Cardiac fibroblast (primary cell): ENCODE measurements at places on chromosomes 3 and 15.

DNA sequence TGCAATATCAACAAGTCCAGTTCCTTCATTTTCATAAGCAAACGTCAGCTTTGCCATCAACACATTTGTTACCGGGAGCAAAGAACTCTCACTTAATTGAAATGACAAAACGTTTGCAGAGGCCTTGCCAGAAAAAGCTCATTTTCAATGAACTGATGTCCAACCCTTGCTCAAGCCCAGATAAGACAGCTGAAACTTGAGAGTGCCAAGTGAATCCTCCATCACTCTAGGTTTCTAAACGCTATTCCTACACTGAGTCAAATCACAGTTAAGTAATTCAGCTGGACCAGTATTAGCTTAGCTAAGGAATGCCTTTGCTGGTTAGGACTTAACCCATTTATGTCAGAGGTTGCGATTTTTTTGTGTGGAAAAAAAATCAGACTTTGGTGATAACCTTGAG, 11.5 kb downstream of the CHSY1 start:
- peak; percentile 67 for DNase-seq

GRCh38 chr3:116441652-116442051, 3.6 kb downstream of the LSAMP start:
- DNase-seq, result no peak

DNA sequence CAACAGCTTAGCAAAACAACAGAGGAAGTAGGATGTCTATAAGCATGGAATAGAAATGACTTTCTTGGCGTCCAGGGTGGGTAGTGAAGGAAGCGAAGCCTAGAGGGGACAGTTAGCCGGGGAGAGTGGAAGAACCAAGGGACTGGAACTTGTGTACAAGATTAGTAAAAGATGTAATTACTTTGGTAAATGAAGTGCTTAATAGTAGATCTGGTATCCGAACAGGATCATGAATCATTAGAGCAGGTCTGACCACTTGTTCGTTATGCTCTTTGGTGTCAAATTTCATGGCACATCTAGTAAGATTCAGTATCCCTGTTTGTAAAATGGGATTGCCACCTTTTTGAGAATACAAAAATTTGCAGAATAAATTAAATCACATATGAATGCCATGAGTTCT, 112.5 kb upstream of the MLF1 start:
- no peak for DNase-seq

DNA sequence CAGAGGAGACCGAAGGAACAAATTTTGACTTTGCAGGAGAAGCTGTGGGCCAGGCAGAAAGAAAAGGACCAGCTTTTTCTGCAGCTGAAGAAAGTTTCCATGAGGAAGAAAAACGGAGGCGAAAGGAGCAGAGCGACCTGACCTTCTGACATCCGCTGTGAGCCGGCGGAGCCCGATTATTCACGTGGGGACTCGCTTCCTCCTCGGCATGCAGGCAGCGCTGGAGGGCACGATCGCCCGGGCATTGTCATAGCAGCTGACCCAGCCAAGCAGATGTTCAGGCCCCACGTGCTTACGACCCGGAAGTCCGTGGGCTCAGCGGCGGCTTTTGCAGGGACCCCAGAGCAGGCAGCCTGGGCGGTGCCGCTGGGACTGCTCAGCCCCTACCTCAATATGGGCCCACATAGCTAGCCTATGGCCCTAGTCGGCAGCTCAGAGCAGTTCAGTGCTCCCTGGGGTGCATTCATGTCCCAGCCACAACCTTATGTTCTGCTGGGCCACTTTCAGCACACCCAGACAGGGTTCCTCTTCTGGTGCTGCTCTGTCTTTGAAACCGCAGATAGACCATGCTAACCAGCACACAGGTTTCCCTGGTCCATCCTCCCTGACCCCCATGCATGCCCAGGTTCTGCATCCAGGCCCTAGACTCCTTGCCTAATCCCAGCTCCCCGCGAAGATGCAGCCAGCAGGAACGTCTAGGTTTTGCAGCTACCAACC, 10.5 kb upstream of the EIF4A2 start:
- peak; percentile 47 for DNase-seq

DNA sequence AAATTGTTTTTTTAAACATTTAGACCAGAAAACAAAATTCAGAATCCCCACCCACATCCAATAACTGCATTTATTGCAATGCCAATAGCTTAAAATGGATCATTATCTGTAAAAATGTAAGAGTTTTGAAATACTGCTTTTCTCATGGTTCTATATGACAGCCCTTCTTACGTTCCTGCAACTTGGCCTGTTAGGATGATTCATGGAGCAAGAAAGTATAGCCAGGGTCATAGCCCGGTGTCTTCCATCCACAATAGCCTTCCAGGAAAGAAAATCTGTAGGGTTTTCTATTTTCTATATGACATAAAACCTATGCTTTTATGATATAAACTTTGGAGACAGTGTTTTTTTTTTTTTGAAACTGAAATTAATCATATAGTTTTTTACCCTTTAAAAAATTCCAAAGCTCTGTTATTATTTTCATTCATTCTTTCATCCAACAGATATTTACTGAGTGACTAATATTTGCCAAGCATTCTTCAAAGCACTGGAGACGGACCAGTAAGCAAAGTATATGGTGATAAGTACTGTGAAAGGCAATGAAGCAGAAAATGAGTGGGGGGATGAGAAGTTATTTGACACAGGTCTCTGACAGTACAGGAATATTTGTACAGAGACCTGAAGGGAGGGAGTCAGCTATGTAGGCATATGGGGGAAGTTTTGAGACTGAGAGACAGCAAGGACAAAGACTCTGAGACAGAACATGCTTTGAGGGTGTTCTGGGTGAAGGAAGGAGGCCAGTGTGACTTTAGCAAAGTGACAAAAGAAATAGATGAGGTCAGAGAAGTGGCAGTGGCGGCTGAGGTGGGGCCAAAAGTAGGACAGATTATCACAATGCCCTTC, 29.0 kb upstream of the SLC2A2 start:
- DNase-seq, result peak; percentile 43

DNA sequence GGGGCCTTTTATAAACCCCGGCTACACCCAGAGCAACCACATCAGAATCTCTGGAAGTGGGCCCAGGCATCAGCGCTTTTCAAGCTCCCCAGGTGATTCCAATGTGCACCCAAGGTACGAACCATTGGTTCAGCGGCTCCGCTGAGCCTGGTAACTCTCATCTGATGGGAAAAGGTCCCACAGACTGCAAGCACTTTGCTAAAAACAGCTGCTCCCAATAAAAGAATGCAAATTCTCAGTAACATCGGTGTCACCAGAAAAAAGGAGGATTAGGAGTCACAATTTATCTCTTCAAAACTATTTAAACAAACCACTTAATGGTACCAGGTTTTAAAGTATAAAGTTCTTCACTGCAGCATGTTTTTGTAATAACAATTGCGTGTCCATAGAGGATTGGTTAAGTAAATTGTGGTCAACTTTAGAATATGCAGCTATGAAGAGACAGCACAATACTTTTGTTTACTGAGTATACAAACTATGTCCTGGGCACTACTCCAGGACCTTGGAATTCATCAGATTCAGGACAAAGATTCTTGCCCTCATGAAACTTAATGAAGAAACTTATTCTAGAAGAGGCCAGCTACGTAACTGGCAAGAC, 660.7 kb upstream of the ADAMTS9 start:
- DNase-seq, result peak; percentile 58

GRCh38 chr15:60830479-60830878, 351.5 kb upstream of the ICE2 start:
- DNase-seq, result peak; percentile 34

- no peak for DNase-seq
These were observed 871.8 kb upstream of the NR2F2 start for GRCh38 chr15:95458721-95459120.

GRCh38 chr15:51887887-51888592, 58.6 kb downstream of the TMOD3 start:
- DNase-seq, result no peak

DNA sequence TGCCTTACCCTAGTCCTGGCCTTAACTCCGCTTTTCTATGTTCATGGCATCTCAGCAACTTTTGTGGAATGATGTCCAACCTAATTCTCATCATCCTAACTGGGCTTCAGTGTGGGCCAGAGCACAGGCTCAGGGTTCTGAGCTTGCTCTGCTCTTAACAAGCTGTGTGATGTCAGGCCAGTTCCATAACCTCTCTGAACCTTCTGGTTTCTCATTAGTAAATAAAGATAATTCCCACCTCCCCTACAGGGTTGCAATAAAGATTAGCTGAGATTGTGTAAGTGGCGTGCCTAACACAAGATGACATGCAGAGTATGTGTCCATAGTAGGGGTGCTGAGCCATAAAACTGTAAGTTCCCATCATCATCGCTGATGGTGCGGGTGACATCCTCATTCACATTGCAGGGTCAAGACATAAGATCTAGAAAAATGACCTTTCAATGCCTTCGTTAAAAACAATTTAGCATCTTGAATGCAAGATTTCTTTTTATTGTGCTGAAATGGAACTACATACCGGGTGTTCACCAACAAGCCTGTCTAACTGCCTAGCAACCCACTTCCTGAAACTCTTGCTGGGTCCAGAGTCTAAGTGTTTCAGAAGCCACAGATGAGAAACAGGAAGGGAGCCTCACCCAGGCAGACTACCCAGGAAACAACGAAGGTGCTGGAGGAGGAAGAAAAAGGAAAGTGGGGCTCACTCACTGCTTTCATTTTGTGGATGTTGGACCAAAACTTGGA, 36.2 kb downstream of the CDCP1 start:
- DNase-seq, result no peak

GRCh38 chr3:171256445-171257250, 203.6 kb downstream of the TNIK start:
- DNase-seq, result peak; percentile 14

DNA sequence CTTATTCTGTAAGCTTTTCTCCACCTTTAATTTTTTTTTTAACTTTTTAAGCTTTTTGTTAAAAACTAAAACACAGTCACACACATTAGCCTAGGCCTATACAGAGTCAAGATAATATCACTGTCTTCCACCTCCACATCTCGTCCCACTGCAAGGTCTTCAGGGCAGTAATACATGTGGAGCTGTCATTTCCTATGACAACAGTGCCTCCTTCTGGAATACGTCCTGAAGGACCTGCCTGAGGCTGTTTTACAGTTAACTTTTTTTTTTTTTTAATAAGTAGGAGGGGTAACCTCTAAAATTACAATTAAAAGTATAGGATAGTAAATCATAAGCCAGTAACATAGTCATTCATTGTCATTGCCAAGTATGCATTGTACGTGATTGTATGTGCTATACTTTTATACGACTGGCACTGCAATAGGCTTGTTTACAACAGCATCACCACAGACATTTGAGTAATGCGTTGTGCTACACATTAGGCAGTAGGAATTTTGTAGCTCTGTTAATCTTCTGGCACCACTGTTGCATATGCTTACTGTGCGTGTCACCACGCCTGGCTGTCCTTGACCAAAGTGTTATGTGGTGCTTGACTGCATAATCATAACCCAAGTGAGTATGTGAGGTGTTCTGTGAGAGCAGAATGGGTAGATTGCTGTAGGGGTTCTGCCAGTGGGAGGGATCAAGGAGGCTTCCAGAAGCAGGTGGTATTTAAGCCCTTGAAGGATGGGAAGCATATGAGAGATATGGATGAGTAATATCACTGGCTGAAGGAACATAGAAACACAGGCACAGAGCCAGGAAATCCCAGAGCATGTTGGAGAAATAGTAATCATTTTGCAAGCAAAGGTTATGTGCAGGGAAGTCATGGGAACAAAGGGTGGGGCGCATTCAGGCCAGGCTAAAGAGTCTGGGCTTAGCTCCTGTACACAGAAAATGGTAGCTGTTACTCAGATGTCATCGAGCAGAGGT, 18.3 kb downstream of the FBXO22 start:
- peak; percentile 85 for DNase-seq

- DNase-seq, result no peak
These were observed 33.2 kb downstream of the MTMR10 start for GRCh38 chr15:30958219-30958618.

GRCh38 chr3:4950351-4950784, 28.9 kb upstream of the BHLHE40 start:
- DNase-seq, result peak; percentile 28

- DNase-seq, result no peak
These were observed 8.1 kb upstream of the GNB5 start for GRCh38 chr15:52199271-52199670.

DNA sequence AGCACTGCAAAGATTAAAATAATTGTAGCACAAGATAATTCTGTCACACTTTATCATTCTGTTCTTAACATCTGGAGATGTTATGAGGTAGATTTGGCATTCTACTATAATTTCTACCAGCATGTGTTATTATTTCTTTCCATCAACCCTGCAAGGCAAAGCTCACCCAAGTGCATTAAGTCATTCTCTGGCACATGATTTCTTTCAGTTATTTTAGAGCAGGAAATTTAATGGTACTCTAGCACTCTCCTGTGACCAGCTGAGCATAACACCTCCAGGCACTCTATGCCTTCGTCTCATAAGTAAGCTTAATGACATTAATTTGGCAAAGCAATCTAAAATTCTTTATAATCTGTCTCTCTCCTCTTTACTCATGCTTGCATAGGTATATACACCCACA, 300.2 kb upstream of the GPR149 start:
- DNase-seq, result peak; percentile 6

DNA sequence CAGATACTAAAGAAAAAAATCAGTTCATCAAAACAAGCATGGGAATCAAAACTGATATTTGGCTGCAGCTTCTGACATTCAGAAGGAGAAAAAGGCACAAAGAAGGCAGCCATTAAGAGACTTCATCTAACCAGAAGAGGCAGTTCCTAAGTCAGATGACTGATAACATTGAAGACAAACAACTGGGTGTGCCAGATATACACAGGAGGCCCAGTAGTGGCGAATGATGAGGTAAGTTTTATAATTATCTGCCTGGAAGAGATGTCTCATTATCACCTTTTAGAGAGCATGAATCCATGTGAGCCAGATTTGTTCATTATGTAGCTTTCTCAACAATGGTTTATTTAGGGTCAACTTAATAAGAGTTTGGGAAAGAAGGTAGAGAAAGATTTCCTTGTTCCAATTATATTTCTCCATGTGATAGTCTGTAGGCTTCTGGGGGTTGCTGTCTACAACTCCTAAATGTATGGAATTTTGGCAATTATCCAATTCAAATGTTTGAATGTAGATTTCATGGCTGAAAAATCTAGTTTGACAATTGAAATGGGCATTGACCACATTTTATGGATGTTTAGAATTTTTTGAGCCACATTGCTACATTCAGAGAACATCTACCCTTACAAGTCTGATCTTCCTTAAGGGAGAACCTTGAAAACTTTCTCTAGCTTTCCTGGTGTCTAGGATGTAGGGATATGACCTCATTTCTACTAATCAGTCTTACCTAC, 50.4 kb upstream of the RASGRF1 start:
- DNase-seq, result no peak
